A549 treated with Mapracorat at 1 μM for 4 hours (cell line): ENCODE measurements at places on chromosomes 12 and 14. TPM values are rescaled to one million over a fixed set of nuclear protein-coding genes. Genes with fewer than 3 reads are reported as not detected.

Gene GCH1
- 3.2 to 4.7 TPM (median 4.2 TPM) in 5 replicates for total RNA-seq

Gene DNAH10
- 0.19 to 0.45 TPM (median 0.23 TPM) in 5 replicates for total RNA-seq

Gene GARIN6
- total RNA-seq = not detected in 5 replicates

Gene FGF23
- total RNA-seq = not detected in 5 replicates

Gene OR4Q3
- not detected in 5 replicates for total RNA-seq

Gene CEBPE
- not detected in 5 replicates for total RNA-seq

Gene KRT82
- not detected in 5 replicates for total RNA-seq

Gene GNPTAB
- 11.7 to 13.9 TPM (median 12.5 TPM) in 5 replicates for total RNA-seq

Gene TAMALIN
- total RNA-seq = 0.36 to 1.2 TPM (median 0.83 TPM) in 5 replicates

Gene IFI27
- 0.49 to 1.5 TPM (median 1.2 TPM) in 5 replicates for total RNA-seq

Gene TEX22
- 0.13 to 0.53 TPM (median 0.16 TPM) in 5 replicates for total RNA-seq

Gene PRDM4
- 18.3 to 20.8 TPM (median 18.6 TPM) in 5 replicates for total RNA-seq
